ENCODE measurements at places on chromosomes 6 and 20.
A peak's percentile ranks its signal among the peaks of the same experiment; 100 is the strongest.

- peak; percentile 97 for DNase-seq
Measured at GRCh38 chr20:10673842-10674683, at the start of gene JAG1. JAG1 (minus strand) TSS chr20:10673999; CDS start chr20:10673530, 469 bp downstream.

GRCh38 chr6:90338409-90338808 lies 41.8 kb upstream of the BACH2 start:
- no peak for DNase-seq

DNA sequence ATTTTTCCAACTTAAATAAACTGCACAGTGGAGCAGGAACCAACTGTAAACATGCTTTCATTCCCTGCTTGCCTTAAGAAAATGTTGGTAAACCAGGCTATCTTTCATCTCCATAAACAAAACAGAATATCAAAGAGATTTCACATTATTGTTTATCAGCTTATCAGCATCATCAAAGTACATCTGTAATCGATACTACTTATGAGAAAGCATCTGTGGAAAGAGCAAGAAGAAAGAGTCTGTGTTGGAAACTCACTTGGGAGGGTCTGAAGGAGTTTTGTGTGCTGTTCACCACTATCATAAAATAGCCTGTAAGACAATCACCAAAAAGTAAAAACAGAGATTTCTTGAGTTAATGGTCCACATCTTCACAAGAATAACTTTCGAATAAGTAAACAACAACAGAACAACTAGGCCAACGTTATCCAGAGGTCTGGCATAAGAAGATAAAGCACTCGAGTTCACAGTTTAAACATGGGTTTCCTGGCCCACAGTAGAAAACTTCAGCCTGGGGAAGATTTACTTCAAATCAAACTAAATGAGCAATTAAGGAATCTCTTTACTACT lies 47.9 kb downstream of the EPB41L2 start:
- DNase-seq, result no peak

GRCh38 chr20:12058216-12058615 lies 140.5 kb downstream of the BTBD3 start:
- no peak for DNase-seq

- DNase-seq, result no peak
Measured at GRCh38 chr6:149132336-149132735, 185.2 kb upstream of the TAB2 start.

- DNase-seq, result no peak
Measured at GRCh38 chr6:12229332-12229731, 60.8 kb upstream of the EDN1 start.

- no peak for DNase-seq
Measured at GRCh38 chr6:155325700-155326516, 11.6 kb upstream of the TFB1M start.

- no peak for DNase-seq
Measured at GRCh38 chr6:134602123-134602522, 284.2 kb upstream of the SGK1 start.

DNA sequence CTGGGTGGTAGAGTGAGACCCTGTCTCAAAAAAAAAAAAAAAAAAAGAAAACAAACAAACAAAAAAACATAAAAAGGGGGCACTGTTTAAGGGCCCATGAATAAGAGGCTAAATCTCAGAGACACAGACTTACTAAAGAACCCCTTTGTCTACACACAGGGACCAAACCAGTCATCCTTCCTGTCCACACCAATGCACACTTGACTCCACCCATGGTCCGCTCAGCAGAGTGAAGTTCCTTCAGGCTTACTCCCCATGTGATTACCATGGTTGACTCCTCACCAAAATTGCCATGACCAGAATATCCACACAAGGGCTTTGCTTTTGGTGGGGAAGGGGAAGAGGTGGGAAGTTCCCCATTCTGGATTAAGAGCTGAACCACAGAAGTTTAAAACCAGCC lies 19.4 kb upstream of the REPS1 start:
- no peak for DNase-seq

- DNase-seq, result no peak
Measured at GRCh38 chr6:54481091-54481490, 172.8 kb downstream of the TINAG start.

DNA sequence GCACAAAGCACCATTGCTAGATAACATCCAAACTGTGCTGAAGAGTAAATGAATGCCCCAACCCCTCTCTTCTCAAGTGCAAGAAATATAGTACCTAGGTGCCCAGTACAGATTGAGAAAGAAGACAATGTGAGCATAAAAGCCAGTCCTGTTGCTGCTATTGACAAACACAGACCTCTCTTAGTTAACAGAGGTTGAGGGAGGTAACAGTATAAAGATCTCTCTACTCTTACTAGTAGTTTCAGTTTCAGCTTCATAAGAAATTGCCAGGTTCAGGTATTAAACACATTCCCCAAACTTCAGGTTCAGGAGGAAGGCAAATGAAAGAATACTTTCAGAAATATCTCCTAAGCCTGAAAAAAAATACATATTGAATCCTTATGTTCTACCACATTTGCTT lies 31.4 kb downstream of the TBC1D32 start:
- no peak for DNase-seq

- DNase-seq, result no peak
Measured at GRCh38 chr20:15098351-15098750, 760.9 kb upstream of the FLRT3 start.

GRCh38 chr20:15945289-15945688 lies 628.0 kb downstream of the KIF16B start:
- DNase-seq, result no peak

DNA sequence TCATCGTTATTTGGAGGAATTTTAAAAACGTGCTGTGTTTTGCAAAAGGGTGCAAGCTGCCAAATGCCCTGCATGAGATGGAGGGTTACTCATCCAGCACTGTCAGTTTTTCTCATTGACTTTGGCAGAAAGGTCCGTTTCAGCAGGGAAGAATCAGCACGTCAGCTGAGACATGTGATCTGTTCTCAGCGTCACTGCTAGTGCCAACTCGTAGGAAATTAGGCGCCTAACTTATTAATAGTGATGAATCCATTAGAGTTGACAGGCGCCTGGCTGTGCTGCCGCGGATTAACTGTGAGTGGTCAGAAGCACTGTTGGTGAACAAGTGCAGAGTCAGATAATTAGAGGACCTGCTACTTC lies 175.5 kb upstream of the FOXQ1 start:
- DNase-seq, result no peak

DNA sequence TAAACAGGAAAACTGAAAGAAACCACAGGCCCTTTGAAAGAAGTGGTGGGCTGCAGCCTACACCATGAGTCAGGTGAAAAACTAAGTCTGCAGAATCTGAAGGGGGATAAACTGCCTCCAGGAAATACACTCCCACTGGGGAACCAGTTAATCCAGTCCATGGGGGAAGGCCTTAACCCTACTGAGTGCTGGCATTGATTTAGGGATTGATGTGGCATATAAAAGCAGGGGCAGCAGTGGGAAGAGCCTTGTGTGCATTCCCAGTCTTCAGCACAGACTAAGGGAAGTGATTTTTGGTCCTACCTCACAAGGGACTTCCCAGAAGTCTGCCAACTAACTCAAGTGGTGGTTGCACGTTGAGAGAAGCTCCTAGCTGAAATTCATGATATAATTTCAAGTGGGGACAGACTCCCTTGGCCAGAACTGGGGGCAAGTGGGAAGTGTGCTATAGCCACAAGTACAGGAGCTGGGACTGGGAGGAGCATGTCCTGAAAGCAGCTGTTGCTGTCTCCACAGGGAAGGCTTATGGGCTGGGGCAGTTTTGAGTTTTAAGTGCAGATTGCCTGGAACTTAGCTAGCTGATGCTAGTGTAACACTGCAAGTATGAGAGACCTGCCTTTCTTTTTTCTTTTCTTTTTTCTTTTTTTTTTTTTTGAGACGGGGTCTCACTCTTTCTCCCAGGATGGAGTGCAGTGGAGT lies 31.2 kb downstream of the CITED2 start:
- no peak for DNase-seq

DNA sequence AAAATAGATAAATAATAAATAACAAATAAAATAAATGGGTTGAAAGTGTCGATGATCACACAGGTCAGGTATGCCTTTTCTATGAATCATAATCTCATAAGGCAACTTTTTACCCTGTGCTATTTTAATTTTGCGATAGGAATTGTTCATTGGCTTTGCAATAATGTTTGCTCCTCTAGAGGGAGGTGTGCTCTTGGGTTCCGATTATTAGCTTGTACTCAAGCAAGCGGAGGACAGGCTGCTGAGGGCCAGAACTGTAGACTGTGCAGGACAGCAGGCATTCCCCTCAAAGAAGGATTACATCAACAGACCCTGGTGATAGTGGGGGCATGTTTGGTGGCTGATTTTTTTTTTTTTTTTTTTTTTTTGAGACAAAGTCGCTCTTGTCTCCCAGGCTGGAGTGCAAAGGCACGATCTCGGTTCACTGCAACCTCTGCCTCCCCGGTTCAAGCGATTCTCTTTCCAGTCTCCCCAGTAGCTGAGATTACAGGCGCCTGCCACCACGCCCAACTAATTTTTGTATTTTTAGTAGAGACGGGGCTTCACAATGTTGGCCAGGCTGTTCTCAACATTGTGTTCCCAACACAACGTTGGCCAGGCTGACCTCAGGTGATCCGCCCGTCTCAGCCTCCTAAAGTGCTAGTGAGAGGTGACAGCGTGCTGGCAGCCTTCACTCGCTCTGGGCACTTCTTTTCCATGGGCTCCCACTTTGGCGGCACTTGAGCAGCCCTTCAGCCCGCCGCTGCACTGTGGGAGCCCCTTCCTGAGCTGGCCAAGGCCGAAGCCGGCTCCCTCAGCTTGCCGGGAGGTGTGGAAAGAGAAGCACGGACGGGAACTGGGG lies 35.6 kb downstream of the RIOK1 start:
- no peak for DNase-seq

DNA sequence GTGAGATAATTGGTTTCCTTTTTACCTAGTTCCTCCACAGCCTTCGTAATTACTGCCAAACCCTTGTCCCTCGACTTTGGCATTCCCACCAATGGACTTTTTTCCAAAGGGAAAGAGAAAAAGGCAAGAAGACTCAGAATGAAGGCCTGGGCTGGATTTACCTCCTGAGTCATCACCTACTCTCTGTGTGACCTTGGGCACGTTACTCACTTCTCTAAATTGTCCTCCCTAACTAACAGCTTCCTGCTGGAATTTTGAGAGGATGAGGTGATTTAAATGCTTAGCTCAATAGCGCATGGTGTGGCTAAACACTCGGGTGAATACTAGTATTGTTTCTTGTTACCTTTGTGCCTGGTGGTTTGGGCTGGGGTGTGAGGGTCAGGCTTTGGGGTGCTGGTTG lies 146.6 kb downstream of the DHX35 start:
- no peak for DNase-seq

DNA sequence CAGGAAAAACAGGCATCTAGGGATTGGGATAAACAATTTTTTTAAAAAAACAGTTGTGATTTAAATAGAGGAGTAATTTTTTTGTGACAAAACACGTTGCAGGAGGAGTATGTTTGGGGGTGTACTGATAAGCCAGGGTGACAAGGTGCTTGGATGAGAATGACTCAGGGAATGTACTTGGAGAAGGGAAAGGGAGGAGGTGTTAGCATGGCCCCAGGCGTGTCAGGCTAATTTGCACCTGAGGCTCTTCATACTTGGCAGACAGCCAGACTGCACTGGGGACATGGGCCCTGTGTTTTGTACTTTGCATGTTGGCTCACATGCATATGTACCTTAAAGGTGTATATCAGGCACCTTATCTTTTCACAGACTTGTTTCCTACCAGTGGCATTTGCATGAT lies 22.8 kb downstream of the PANK2 start:
- no peak for DNase-seq

DNA sequence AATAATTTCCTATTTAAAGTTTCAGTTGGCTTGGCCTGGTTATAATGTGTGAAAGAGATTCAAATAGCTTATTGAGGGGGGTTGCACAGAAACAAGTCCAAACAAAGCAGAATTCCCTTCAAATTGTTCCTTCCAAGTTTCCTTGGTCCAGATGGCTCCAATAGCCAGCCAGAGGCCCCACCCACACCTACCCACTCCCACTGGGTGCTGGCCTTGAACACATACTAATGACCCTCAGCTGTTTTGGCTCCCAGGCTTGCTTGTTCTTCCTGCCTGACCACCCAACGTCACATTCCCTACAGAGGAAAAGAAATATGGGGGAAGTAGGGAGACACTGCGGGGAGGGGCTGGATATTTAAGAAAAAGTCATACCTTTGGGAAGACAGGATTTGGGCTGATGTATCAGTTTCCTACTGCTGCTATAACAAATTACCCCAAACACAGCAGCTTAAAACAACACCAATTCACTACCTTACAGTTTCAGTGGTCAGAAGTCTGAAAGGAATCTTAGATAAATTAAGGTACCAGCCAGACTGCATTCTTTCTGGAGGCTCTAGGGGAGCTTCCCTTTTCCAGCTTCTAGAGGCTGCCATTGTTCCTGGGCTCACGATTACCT lies 95.7 kb downstream of the COL21A1 start:
- no peak for DNase-seq

GRCh38 chr6:158160932-158161539 lies 7.0 kb downstream of the SERAC1 start:
- no peak for DNase-seq

- DNase-seq, result no peak
Measured at GRCh38 chr6:45420909-45421708, 43.4 kb upstream of the SUPT3H start.

DNA sequence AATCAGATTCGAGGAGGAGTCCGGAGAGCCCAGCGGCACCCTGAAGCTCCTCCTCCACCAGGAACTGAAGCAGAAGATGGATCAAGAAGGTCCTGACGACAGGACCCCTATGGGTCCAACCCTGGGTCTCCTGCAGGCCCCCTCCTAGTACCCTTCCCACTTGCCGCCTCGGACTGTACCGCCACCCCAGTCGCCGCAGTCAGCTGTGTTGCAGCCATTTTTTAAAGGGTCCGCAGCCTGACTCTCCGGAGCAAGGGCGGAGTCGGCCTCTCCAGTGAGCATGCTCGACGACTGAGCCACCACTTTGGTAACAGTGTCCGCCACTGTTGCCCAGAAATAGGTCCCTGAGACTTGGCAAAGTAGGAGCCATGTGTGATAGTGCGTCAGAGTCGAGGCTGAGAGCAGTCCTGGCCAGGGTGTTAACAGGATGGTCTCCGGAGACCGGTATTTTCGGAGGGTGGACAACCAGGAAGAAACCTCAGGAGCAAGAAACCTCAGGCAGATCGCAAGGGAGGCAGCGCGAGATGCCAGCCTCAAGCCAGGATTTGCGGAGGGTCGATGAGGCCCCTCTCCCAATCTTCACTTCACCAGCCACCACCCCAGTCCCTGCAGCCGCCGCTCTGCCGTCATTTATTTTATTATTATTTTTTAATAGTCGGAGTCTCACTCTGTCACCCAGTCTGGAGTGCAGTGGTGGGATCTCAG lies 294.6 kb upstream of the ZNF337 start:
- no peak for DNase-seq

- no peak for DNase-seq
Measured at GRCh38 chr6:63844287-63844686, 208.7 kb downstream of the PHF3 start.

- DNase-seq, result no peak
Measured at GRCh38 chr6:108638993-108639392, 78.3 kb downstream of the FOXO3 start.

DNA sequence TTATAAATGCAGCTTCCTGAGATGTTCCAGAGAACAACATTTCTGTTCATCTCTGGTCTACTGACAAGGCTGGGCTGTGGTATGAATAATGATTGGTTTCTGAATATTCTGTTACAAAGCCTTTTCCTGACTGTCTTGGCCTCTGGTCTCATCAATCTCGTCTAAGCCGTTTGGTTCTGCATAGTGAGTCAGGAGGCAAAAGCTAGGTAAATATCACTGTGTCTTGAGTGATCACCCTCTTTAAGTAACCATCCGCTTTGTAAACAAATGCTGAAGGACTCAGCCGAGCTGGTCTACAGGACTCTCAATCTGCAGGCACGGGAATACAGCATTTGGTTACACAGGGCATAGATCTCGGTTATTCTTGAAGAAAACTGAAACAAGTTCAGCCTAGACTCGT lies 511.9 kb downstream of the KIF16B start:
- no peak for DNase-seq

- peak; percentile 77 for DNase-seq
Measured at GRCh38 chr20:62066983-62067433, 1.3 kb upstream of the TAF4 start.

Measured in GM13977 (cell line).